Stimulated activated CD8-positive, alpha-beta memory T cell treated with anti-CD3 and anti-CD28 coated beads, Interleukin-4, amount 100 ng/mL, for 48 hours (primary cell): ENCODE measurements at places on chromosomes 7 and 10.

GRCh38 chr7:2048531-2048930 is 184.2 kb downstream of the MAD1L1 start:
- no peak for DNase-seq

- no peak for DNase-seq
Observed at GRCh38 chr7:55377162-55377817, 12.2 kb downstream of the LANCL2 start.

GRCh38 chr7:121026159-121026558 is 37.6 kb downstream of the CPED1 start:
- DNase-seq, result no peak

DNA sequence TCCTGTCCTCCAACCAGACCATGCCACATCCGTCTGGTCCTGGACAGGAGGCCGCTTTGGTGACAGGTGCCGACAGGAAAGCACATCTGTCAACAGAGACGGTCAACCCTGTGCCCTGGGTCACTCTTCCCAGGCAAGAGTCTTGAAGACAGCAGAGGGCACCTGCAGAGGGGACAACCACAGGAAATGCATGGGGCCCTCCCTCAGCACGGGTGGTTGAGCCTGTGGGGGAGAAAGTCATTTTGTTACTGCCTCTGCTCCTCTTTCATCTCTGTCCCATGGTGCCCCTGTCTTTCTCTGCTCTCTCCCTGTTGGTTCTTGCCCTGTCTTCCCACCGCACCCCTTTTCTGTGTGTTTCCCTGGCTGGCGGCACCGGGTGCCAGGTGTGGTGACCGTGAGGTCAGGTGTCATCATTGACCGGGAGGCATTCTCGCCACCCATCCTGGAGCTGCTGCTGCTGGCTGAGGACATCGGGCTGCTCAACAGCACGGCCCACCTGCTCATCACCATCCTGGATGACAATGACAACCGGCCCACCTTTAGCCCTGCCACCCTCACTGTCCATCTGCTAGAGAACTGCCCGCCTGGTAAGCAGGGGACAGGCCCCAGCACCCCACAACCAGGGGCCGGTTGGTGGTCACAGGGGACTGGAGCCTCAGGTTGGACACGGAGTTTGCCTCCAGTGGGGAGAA is 17.6 kb upstream of the VSIR start:
- no peak for DNase-seq

DNA sequence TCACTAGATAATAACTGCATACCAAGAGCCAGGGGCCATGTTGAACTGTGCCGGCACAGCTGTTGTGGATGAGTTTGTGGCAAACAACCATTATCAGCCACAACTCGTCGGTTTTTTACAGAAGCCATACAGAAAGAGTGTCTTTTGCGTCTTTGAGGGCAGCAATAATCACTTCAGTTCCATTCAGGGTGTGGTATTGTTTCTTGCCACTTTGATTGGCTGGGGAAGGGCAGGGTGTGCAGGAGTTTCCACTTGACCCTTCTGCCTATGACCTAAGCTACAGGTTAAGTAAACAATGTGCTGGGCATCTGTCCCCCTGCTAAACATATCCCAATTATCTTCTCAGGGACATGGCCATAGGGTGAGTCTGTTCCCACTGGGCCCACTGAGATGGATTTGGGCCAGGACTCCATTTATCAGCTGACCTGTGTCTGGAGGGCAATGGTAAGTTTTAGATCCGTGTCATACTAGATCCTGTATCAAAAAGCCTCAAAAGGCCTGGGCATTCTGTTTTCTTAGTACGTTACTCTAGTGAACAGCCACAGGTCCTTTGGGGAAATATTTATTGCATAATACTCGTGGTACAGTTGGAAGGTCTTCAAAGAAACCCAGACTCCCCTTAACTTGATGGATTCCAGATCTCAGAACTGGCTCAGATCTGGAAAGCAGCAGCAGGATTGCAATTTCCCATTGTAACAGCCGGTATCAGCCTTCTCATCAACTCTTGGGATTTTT is 15.9 kb downstream of the ZNF3 start:
- DNase-seq, result no peak

DNA sequence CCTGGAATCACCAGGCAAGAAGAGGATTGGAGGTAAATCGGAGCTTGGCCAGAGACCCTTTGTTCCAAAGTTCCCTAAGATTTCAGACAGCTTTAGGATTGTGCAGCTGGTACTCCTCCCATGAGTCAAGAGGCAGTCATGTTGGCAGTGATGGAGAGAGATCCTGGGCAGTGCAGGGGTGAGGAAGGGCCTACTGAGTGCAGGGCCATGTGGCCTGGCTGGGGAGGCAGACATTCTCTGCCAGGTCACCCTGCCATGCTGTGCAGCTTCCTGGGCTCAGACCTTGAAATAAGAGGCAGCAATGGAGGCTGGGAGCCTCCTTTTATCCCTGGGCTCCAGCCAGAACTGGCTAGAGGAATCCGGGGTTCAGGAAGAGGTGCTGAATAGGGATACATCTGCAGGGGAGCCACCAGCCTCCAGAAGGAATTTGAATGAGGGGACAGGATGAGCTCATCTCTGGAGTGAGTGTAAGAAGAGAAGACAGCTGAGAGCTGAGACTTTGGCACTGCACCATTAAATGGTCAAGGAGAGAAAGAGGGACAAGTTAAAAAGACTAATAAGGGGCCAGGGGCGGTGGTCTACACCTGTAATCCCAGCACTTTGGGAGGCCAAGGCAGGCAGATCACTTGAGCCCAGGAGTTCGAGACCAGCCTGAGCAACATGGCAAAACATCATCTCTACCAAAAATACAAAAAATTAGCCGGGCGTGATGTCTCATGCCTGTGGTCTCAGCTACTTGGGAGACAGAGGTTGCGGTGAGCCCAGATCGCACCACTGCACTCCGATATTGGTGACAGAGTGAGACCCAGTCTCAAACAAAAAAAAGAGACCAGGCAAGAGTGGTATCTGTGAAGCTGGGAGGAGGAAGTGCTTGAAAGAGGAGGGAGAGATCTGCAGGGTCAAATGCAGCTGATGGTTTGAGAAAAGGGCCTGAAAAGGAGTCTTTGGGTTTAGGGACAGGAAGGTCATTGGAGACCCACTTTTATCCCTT is 12.0 kb downstream of the SFTPD start:
- no peak for DNase-seq

- no peak for DNase-seq
Observed at GRCh38 chr7:130821864-130822263, 87.9 kb upstream of the KLF14 start.

DNA sequence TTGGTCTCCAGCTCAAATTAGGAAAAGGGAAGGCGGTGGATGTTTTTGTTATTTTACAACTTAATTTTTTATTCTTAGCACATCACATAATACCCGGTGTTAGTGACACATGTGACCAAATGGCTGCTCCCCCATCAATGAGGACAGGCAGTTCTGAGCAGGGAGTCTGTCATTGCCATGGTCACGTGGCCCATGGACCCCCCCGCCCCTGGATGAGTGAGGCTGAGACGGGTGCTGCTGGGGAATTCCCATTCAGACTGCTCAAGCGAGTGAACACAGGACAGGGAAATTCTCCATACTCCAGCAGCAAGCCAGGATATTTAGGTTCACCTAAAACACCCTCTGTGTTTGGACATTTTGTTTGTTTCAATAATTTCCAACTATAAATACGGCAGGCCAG is 34.7 kb upstream of the SLC35B4 start:
- no peak for DNase-seq

- DNase-seq, result no peak
Observed at GRCh38 chr7:108278776-108279175, 148.6 kb upstream of the LAMB4 start.

DNA sequence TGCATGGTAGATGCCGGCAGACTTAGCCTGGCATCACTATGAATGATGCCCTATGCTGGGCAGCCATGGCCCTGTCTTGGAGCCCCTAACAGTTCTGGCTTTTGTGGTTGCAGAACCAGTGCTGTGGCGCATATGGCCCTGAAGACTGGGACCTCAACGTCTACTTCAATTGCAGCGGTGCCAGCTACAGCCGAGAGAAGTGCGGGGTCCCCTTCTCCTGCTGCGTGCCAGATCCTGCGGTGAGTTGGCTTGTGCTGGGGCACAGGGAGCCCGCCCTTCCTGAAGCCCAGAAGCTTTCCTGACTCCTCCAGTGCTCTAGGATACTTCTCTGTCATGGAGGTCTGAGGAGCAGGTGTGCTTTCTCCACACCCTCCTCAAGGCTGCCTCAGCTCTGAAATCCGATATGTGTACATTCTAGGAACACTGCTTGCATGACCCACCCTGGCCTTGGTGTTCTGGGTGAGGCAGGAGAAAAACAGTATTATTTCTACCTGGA is 25.6 kb upstream of the SH2D4B start:
- DNase-seq, result no peak

- no peak for DNase-seq
Observed at GRCh38 chr7:91343420-91343960, 79.3 kb downstream of the FZD1 start.

DNA sequence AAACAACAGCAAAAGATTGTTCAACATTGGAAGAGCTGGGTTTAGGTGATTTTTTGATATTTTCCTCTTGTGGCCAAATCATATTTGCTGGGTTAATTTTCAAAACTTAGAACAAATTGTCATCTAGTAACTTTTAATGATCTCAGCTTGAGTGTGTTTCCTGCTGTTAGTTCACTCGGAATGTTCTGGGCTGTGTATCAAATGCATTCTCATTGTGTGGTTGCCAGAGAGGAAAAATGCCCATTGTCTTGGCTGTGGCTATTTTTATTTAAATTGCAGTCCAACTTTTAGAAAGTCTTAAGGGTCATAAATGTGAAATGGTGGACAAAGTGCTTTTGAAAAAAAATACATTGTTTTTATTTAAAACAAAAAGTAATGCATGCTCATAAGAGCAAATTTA is 542.0 kb downstream of the TNS3 start:
- DNase-seq, result no peak

DNA sequence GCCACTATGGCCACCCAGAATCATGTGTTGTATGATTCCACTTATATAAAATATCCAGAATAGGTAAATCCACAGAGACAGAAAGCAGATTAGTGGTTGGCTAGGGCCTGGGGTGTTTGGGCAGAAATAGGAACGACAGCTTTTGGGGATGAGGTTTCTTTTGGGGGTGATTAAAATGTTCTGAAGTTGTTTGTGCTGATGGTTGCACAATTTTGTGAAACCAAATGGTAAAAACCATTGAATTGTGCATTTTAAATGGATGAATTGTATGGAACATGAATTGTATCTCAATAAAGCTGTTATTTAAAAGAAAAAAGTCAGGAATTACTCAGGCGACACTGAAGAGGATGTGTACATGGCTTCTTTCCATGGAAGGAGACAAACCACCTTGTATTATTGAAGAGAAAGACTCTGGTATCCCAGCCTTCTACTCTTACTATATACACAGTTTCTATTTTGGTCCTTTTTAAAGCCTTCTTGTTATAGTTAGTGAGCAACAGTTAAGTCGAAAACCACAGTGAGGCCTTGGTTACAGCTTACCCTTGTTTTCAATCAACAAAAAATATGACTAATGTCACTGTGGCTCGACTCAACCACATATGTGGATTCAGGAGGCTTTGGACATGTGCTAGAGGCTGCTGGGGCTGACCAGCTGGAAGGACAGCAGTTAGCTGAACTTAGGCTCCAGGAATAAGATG is 57.1 kb upstream of the KMT2E start:
- peak; percentile 59 for DNase-seq

DNA sequence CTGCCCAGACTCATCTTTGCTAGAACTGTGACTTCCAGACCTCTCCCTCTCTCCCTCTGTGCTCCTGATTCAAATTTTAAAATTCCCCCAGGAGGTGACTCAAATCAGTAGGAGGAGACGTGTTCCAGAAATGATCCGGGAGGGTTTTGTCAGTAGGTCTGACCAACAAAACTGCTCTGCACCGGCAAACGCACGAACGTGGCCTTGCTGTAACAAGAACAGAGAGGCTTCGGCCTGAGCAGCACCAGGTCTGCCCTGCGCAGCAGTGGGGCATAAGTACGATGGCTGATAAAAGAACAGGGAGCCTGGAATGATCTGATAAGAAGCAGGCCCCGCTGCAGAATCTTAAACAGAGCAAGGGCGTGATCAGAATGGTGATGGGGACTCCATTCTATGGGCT is 152.7 kb upstream of the AUTS2 start:
- DNase-seq, result no peak

- DNase-seq, result peak; percentile 80
Observed at GRCh38 chr10:14560274-14560673, 214.4 kb downstream of the FAM107B start.

DNA sequence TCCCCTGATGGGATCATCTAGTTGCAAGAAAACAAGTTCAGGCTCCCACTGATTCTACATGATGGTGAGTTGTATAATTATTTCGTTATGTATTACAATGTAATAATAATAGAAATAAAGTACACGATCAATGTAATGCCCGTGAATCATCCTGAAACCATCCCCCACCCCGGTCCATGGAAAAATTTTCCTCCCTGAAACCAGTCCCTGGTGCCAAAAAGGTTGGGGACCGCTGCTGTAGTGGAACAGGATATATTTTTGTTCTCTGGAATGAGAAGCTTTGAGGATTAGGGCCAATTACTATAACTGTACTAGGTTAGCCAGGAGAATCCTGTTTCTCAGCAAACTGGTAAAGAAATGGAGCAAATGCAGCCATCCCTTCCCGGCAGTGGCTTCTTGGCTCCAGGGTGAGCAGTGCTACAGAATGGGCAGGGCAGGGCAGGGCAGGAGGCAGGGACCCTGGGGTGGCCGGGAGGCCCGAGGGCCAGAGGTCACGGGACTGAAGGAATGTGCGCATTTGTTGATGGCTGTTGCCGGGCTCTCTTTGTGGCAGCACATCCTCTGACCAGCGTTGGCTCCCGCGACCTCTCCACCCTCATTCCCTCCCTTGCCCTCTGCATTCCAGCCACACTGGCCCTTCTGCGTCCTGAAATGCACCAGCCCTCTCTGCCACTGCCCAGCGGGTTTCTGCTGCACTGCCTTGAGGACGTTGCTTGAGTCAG is 162.3 kb upstream of the NPS start:
- no peak for DNase-seq

DNA sequence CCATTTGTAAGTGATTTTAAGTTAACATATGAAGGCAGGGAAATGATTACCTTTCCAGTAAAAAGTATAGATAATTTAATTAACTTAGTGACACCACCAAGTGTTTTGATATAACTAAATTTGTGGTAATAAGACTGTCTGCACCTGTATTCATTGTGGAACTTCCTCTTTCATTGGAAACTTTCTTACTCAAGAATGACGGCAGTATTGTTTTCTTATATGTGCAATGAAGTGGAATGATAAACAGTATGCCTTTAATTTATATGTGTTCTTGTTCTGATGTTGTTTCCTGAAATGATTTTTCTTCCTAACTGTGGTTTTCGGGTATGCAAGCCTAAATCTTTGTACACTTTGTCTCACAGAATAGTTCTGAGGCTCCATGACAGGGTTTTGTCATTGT is 46.4 kb downstream of the CASD1 start:
- no peak for DNase-seq

- no peak for DNase-seq
Observed at GRCh38 chr7:125654076-125654475, 724.5 kb upstream of the POT1 start.

DNA sequence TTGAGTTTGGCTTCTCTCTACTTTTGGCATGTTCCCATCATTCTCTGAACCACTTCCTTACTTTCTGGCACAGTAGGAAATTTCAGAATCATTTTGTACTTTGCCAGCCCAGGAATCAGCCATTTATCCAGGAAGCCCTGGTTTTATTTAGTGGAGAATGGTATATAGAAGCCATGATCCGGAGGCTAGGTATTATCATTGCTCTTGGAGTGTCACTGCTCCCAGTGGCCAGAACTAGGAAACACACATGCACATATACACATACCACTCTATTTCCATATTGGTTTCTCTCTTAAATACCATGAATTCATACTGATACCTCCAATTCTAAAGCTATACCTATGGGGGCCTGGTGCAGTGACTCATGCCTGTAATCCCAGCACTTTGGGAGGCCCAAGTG is 36.3 kb downstream of the SUFU start:
- DNase-seq, result peak; percentile 27
